ENCODE measurements at places on chromosomes 11 and 22. TPM values are rescaled to one million over a fixed set of nuclear protein-coding genes. Genes with fewer than 3 reads are reported as not detected.

- peak; percentile 73 for DNase-seq
Measured at GRCh38 chr11:118912742-118913410, 12.8 kb downstream of the BCL9L start.

DNA sequence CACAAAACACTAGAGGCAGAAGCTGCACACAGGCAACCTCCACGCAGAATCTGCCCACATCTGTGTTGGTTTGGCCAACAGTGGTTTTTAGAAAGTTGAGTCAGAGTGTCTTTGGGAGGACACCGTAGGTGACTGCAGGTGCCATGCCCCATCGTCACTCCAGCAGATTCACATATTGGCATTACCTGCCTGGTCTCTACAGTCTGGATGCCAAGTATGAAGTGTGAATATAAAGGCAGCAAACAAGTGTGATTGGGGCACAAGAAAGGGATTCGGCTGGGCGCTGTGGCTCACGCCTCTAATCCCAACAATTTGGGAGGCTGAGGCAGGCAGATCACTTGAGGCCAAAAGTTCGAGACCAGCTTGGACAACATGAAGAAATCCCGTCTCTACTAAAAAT lies 11.0 kb upstream of the FXYD2 start:
- no peak for DNase-seq

- DNase-seq = no peak
Measured at GRCh38 chr11:63611395-63611747, 2.9 kb downstream of the PLAAT3 start.

DNA sequence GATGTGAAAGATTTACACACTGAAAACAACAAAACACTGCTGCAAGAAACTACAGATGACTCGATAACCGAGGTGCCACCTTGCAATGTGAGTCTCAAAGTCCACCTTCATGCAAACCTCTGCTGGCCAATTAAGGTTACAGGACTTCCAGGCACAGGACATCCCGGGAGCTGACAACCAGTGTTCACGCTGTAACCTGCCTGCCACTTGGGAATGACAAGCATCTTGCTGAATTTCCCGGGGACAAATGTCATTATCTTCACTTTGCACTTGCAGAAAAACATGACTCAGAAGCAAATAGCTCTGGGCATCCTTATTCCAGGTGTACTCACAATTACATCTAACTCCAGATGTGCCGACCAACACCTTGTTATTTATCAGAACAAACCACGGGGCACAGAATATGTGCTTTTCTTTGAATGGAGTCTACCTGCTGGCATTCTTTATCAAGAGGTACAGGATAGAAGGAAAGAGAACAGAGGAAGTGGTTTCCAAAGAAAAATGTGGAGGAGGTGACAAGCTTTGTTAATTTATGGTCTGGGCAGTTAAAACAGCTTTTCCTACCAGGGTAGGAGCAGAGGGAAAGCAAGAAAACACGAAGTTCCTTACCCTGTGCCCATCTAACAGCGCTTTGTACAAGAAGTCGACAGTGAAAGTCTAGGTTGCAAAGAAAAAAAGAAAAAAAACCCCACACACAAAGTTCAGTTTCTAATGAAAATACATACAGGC lies 72.3 kb downstream of the SHANK2 start:
- no peak for DNase-seq

- DNase-seq = peak; percentile 97
Measured at GRCh38 chr11:128318856-128319474, 268.4 kb downstream of the ETS1 start.

DNA sequence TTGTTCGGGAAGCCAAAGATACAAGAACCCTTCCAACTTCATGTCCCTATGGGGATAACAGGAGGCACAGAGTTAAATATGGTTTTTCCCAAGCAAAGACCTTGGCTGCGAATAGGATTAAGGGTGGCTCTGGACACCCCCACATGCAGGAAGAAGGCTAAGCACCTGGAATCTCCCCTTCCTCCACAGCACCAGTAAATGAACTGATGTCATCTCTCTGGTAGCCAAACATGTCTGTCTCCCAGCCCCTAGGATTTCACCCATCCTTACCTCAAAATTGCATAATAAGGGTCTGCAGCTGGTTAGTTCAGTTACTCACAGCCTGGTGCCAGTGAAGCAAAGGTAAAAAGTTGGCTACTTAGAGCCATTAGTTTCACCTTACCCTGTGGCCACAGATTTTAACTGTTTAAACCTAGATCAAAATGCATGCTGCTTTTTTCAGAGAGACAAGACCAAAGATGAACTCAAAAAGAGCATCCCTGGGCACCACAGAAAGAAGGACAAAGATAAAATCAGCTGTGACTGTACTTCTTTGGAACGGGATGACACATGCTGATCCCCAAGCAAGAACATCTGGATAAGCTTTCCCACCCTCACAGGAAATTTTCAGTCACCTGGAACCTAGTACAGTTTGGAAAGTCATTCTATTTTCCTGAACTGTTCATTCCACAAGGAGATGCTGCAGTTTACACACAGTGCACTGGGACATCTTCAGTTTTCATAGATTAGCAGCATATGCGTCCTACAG lies 77.2 kb upstream of the AKIP1 start:
- DNase-seq = peak; percentile 15

GRCh38 chr22:45319324-45319685 lies 9.6 kb downstream of the FAM118A start:
- DNase-seq = no peak

DNA sequence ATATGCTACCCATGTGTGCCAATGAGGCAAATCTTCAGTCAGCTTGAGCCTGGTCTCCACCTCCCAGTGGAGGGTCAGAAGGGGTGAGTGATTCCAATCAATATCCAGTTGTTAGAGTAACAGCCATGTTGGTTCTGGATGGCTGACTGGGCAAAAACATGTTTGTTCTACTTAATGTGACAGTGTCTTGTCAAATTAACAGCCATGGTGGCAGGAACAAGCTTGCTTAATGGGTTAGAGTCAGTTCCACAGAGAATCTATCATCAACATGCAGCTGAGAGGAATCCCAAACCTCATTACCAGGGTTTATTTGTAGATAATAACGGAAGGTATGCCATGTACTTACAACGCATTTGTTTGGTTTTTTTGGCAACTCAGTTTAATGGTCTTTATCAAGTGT lies 133.2 kb downstream of the SLC17A6 start:
- DNase-seq = no peak

DNA sequence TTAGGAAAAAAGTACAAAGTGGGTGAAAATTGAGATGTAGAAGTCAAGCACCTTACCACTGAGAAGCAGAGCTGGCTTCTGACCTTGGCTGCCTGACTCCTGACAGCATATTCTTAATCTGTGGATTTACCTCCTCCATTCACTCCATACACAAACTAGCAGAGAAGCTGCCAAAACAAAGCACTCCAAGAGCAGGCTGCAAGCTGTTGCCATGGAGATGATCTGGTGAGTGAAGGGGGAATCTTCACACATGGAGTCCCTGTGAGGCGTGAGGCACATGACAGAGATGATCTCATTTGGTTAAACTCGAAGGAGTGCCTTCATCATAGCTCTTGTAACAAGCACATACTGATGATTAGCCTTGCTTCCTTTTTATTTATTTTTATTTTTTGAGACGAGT lies 16.1 kb downstream of the COMMD9 start:
- no peak for DNase-seq

- DNase-seq = no peak
Measured at GRCh38 chr22:19916941-19917340, 24.6 kb upstream of the COMT start.

- no peak for DNase-seq
Measured at GRCh38 chr11:116042146-116042545, 537.9 kb upstream of the CADM1 start.

DNA sequence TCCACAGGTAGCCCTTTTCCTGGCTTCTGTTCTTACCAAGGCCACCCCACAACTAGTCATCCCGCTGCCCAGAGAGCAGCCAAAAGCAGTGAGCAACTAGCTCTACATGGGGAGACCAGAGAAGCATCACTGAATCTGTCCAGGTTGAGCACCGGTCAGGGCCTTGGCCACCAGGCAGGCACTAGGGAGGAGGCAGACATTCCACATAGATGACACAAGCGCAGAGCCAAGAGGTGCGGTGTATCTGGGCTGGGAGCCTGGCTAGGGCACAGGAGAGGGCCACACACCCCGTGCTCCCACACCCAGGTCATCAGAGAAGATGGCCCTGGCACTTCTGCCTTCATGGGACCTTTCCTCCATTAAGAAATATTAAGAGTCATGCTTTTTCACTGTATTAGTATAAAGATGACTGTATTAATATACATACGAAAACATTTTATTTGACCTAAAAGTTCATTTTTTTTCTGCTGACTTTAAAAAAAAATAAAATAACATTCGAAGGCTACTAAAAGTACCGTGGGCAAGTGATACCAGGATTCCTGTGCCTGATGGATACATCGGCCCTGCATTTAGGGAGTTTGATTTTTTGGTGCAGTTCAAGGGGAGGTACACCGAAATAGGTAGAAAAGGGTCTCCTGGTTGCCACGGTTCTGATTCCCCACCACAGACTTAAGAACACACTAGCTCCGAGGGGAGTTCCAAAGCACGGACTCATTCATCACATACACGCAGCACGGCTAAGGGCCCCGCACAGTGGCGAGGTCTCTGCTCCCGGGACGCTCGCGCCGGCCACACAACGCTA lies 1.2 kb downstream of the DGCR2 start:
- peak; percentile 57 for DNase-seq

- DNase-seq = no peak
Measured at GRCh38 chr11:123233280-123233974, 38.4 kb upstream of the CLMP start.

Gene ADM2
- 8.3 TPM for total RNA-seq

Gene CCDC87
- 0.07 TPM for total RNA-seq

Gene SHANK3
- total RNA-seq = 0.07 TPM

Gene NLRP6
- 1.5 TPM for total RNA-seq

Gene PHETA2
- 0.74 TPM for total RNA-seq

Gene OR6A2
- total RNA-seq = not detected
